CD4-positive, CD25-positive, alpha-beta regulatory T cell (primary cell): ENCODE measurements at places on chromosomes 4 and X. TPM values are rescaled to one million over a fixed set of nuclear protein-coding genes. Genes with fewer than 3 reads are reported as not detected.

GRCh38 chr4:20532871-20533870 lies 167.1 kb upstream of the PACRGL start:
- H3K36me3 ChIP-seq: no peaks in the 10 kb centered on the region
- H3K4me3 ChIP-seq: no peak overlapping the region
- no peaks in the 10 kb centered on the region for H3K4me1 ChIP-seq
- DNase-seq: no peak

DNA sequence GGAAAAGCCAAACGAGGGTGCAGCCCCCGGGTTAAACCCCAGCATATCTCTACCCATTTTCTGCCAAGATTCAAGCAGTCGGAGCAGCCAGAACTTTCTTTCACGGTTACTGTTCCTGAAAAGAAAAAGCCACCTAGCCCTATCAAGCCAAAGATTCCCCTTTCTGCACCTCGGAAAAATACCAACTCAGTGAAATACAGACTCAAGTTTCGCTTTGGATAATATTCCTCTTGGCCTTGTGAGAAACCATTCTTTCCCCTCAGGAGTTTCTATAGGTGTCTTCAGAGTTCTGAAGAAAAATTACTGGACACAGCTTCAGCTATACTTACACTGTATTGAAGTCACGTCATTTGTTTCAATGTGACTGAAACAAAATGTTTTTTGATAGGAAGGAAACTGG lies 20.0 kb downstream of the FGF5 start:
- no peaks in the 10 kb centered on the region for H3K4me1 ChIP-seq
- H3K27me3 ChIP-seq: peaks cover 7% of the 10 kb centered on the region
- H3K36me3 ChIP-seq: no peaks in the 10 kb centered on the region
- H3K27ac ChIP-seq: no peak overlapping the region
- DNase-seq: no peak

DNA sequence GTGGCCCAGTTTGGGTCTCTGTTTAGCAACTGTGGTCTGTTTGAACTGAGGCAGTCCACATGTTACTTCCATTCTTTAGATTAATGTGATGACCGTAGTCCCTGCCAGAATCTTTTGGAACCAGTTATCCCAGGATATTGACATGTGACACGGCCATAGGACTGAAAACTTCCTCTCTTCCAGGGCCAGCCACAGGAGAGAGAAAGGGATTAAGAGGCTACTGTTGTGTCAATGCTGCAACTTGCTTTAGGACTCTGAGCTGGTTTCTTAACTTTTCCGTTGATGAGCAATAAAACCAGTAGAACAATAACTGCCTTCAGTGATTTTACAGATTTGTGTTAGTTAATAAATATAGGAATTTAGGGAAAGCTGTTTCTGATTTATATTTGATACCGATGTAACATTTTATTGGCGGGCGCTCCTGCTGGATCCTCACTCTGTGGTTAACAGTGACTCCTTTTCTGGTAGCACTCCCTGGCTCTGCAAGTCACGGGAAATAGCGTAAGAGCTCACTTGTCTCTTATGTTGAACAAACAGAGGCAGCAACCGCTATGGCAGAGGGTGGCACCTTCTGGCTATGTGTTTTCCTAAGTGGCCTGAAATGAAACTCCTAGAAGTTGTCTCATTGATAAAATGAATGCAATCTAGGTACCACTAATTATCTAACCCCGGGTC lies 2.5 kb downstream of the TENM3 start:
- no peak overlapping the region for H3K27ac ChIP-seq
- DNase-seq: no peak
- H3K4me1 ChIP-seq: no peaks in the 10 kb centered on the region
- no peaks in the 10 kb centered on the region for H3K27me3 ChIP-seq
- H3K4me3 ChIP-seq: no peak overlapping the region

The CXCL8 gene
- total RNA-seq: 0.52 TPM

The NXF2 gene
- not detected for total RNA-seq

- H3K27me3 ChIP-seq: no peaks in the 10 kb centered on the region
- H3K27ac ChIP-seq: no peak overlapping the region
- no peak overlapping the region for H3K4me3 ChIP-seq
- no peaks in the 10 kb centered on the region for H3K36me3 ChIP-seq
These were observed 373.1 kb upstream of the LCORL start for GRCh38 chr4:18394656-18395055.

The DMP1 gene
- total RNA-seq: not detected

- no peak overlapping the region for H3K27ac ChIP-seq
- no peaks in the 10 kb centered on the region for H3K4me1 ChIP-seq
- H3K4me3 ChIP-seq: no peak overlapping the region
These were observed 100.5 kb downstream of the POU4F2 start for GRCh38 chr4:146739182-146739581.

The VCX3B gene
- not detected for total RNA-seq

The UGT2B11 gene
- not detected for total RNA-seq

GRCh38 chrX:69094977-69095669 lies 70.1 kb downstream of the PJA1 start:
- H3K27me3 ChIP-seq: no peaks in the 10 kb centered on the region
- no peak overlapping the region for H3K4me3 ChIP-seq
- H3K27ac ChIP-seq: no peak overlapping the region
- no peaks in the 10 kb centered on the region for H3K4me1 ChIP-seq
- DNase-seq: no peak

GRCh38 chr4:179478608-179479007 lies 2036.4 kb upstream of the AGA start:
- H3K27ac ChIP-seq: no peak overlapping the region
- no peak for DNase-seq
- H3K27me3 ChIP-seq: no peaks in the 10 kb centered on the region
- no peaks in the 10 kb centered on the region for H3K36me3 ChIP-seq
- no peaks in the 10 kb centered on the region for H3K4me1 ChIP-seq

The SPANXC gene
- total RNA-seq: not detected

DNA sequence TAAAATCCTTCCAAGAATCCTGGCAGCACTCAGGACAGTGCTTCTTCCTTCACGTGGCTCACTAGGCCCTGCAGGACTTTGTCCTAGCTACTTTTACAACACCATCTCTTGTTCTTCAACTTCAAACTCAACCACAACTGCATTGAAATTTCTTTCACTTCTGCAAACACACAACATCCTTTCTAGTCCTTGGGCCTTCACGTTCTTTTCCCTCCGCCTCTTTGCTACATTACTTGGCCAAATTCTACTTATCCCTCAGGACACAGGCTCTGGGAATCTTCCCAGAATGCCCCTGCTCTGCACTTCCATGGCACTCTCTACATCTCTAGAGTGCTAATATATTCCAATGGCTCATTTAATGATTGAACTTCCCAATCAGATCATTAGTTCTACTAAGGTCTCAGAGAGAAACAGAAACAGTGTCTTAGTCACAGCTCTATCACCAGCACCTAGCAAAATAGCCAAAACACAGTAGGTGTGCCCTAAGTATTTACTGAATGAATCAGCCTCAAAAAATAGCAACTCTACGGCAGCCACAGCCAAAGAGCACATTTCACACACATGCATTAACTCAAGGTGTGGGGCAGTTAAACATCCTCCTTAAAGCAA lies 73.3 kb downstream of the MANBA start:
- no peak for DNase-seq
- peaks cover 6% of the 10 kb centered on the region for H3K36me3 ChIP-seq
- no peak overlapping the region for H3K4me3 ChIP-seq
- no peaks in the 10 kb centered on the region for H3K27me3 ChIP-seq
- H3K27ac ChIP-seq: no peak overlapping the region
- H3K4me1 ChIP-seq: no peaks in the 10 kb centered on the region

GRCh38 chrX:139554991-139555675 lies 24.6 kb downstream of the F9 start:
- H3K36me3 ChIP-seq: no peaks in the 10 kb centered on the region
- H3K27me3 ChIP-seq: no peaks in the 10 kb centered on the region
- H3K4me3 ChIP-seq: no peak overlapping the region
- H3K27ac ChIP-seq: no peak overlapping the region
- no peaks in the 10 kb centered on the region for H3K4me1 ChIP-seq
- no peak for DNase-seq
